ENCODE measurements at places on chromosomes 13 and 19.

GRCh38 chr19:35063940-35064818, 22.7 kb downstream of the HPN start:
- no peak for DNase-seq

GRCh38 chr19:58558066-58558622, at the start of gene UBE2M:
Gene UBE2M, minus strand, starts transcription at chr19:58558611. Its CDS starts 230 bp downstream, at chr19:58558381.
- no peak for DNase-seq

DNA sequence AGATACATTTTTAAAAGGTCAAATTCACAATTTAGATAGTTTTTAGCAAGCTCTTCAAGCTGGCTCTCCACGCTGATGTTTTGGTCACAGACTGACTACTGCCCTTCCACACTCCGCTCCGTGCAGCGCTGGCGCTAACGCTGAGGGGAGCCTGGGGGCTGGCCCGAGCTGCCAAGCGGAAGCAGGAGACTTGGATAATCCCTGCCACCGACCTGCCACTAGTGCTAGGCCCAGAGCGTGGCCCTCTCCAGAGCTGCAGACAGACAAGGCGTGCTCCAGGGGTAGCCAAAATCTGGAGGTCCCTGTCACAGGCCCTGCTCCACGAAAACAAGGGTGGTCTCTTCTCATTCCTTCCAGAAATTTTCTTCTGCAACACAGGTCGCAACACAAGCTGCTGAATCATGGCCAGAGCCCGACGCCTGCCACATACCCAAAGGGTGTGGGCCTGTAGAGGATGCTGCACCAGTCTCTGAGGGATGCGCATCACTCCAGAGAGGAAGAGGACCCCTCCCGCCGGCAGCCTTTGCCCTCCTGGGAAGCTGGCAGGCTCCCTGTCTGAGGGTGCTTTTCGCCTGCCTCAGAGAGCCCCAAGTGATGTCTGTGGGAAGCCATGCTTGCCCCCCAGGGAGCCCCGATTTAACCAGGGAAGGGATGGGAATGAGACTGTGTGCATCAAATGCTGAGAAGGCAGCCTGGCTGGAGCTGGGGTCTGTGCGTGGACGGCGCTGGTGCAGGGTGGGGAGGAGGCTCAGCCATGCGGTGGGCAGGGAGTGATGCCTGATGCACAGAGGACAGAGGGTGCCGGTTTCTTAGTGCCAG, 21.6 kb downstream of the CAPS start:
- no peak for DNase-seq

GRCh38 chr19:50669302-50670101, 20.3 kb downstream of the C19orf81 start:
- DNase-seq = peak; percentile 61

DNA sequence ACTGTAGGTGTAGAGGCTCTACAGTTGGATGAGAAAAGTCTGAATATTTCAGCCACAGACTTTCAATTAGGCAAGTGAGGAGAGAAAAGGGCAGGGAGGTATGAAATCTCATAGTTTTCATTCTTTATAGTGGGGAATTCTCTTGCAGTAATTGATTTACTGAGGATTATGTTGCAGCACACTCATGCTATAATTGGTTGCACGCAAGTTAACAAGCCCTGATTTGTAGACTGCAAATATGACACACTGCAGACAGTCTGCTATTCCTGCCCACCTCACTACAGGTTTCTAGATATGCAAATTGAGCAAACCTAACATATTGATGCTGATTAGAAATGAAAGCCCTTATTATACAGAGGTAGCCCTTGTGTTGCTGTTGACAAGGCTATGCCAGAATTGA, 139.4 kb downstream of the LHFPL6 start:
- DNase-seq = no peak

DNA sequence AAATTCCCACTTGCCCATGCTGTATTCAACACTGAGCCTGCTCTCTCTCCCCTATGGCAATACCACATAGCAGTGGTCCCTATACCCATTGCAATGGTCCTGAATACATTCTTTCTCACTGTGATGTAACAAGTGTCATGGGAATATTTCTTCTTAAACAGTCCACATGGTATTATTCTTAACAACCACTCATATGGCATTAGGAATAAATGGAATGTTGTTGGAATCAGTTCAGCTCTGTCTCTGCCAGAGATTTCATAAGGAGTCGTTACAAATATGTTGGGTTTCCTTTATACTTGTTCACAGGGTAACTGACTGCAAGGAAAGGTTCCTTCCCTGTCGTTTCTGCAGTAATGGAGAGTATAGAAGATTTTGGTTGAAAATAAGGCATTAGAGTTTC, 128.3 kb upstream of the SPATA13 start:
- no peak for DNase-seq
